ENCODE measurements at places on chromosomes 4 and X.

DNA sequence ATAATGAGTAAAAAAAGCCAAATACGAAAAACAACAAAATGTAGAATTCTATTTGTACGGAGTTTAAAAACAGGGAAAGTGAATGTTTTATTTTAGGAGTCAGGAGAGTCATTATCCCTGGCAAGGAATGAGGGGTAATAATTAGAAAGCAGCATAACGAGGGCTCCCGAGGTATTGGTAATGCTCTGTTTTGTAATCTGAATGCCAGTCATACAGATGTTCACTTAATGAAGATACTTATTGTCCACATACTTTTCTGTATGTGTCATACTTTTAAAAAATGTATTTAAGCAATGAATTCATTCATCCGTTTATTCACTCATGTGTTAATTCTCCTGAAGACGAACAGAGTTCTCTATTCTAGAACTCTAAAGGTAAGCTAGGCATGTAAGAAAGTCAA, 87.8 kb upstream of the BMP2K start:
- DNase-seq: no peak

GRCh38 chr4:121227341-121227792, 63.2 kb upstream of the TNIP3 start:
- no peak for DNase-seq

- DNase-seq: no peak
Measured at GRCh38 chr4:38207110-38207457, 246.9 kb downstream of the PTTG2 start.

- no peak for DNase-seq
Measured at GRCh38 chrX:35561985-35562384, 236.2 kb upstream of the MAGEB16 start.

- DNase-seq: no peak
Measured at GRCh38 chrX:147884958-147885357, 26.8 kb upstream of the FMR1 start.

- DNase-seq: no peak
Measured at GRCh38 chr4:165584916-165585315, 206.1 kb downstream of the CPE start.

DNA sequence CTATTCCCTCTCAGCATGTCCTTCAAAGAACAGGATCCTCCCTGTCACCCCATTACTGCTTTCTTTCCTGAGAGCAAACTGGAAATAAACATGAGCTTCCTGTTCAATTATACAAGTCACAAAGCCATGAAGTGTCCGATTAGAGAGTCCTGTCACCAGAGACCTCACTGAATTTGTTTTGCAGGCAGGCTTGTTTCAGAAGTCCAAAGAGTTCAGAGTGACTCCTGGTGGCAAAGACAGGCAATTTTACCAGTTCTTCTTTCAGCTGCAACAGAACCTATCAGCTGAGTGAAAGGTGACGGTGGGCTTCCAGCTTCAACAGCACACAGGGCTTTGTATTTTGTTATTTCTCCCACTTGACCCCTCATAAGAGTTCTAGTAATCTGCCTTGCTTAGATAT, 6.4 kb downstream of the ELK1 start:
- no peak for DNase-seq

GRCh38 chr4:78937837-78938236, 1.4 kb downstream of the PAQR3 start:
- no peak for DNase-seq

GRCh38 chr4:79597266-79597665, 189.2 kb upstream of the GK2 start:
- DNase-seq: no peak

GRCh38 chr4:83010111-83010521, 507 bp downstream of the LIN54 start:
- no peak for DNase-seq

DNA sequence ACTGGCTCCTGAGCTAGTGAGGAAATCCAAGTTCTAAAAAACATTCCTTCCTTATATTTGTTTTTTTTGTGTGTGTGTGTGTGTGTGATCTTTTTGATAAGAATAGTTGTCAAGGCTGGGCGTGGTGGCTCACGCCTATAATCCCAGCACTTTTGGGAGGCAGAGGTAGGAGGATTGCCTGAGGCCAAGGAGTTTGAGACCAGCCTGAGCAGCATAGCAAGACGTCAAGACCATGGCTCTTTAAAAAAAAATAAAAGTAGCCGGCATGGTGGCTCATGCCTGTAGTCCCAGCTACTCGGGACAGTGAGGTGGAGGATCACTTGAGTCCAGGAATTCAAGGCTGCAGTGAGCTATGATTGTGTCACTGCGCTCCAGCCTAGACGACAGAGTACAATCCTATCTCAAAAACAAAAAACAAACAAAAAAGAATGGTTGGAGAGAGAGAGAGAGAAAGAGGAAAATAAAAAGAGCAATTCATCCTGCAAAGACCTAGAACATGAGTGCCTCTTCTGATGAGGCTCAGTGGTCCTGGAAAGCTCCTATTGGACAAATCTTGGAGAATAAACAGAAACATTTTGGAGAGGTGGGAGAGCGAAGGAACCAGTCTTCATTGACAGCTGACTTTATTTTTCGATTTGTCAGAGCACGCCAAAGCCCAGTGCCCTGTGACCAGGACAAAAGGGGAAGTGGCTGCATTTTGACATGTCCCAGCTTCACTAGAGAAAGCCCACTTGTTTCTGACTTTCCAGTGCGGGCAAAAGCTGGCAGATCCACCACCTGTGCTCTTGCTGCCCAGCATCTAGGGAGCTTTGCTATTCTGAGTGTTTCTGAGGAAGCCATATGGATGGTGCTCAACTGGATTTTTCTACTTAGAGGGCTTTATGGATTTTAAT, 244.7 kb downstream of the PALLD start:
- no peak for DNase-seq

- no peak for DNase-seq
Measured at GRCh38 chr4:39555472-39555871, 28.2 kb upstream of the UGDH start.

GRCh38 chr4:26163425-26164362, 157.1 kb upstream of the RBPJ start:
- DNase-seq: no peak

DNA sequence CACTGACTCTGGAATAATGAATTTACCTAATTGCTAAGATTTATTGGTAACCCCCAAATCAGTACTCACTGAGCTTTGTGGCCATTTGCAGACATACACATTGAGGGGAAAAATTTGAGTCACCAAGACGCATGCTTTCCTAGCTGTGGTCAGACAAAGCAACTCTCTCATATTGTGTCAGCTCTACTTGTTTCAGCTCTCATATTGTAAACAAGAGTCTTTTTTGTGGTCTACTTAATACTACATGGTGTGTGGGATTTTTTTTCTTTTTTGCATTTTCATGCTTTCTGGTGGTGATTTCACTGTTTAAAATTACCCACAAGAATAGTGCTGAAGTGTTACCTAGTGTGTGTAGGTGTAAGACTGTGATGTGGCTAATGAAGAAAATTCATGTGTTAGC, 428.2 kb upstream of the GALNT7 start:
- DNase-seq: no peak

DNA sequence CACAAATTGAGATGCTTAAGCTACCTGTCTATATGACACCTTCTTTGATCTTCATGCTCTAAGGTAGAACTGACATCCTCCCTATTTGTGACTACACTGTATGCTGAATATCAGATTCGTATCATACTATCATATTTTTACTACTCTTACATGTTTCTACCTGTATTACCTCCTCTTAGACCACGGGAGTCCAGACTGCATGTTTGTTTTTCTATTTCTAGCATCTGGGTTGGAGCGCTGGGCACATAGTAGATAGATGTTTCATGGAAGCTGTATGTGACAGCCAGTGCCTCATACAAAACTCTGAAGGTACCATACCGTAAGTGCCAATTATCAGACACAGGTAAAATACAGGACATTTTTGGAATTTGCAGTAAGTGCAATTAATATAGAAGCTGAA, 47.6 kb downstream of the ATP10D start:
- DNase-seq: no peak

Measured in NCI-H1436 treated with DMSO at 0.1 percent for 48 hours (cell line).